Activated naive CD8-positive, alpha-beta T cell treated with anti-CD3 and anti-CD28 coated beads, Interleukin-2, amount 10 ng/mL, durations not matched to agents 7 days and 5 days (primary cell): ENCODE measurements at places on chromosomes 7 and 10. TPM values are rescaled to one million over a fixed set of nuclear protein-coding genes. Genes with fewer than 3 reads are reported as not detected.

DOCK1 gene
- total RNA-seq: 0.14 TPM

RBP3 gene
- not detected for total RNA-seq

IDI2 gene
- total RNA-seq: not detected

GBF1 gene
- 40.6 TPM for total RNA-seq

ZKSCAN1 gene
- total RNA-seq: 88.8 TPM

CYP17A1 gene
- not detected for total RNA-seq

CAV2 gene
- not detected for total RNA-seq

TMEM130 gene
- not detected for total RNA-seq

LRRN3 gene
- 193 TPM for total RNA-seq

CUBN gene
- 3.7 TPM for total RNA-seq

GPR158 gene
- not detected for total RNA-seq
